Activated T-helper 2 cell treated with anti-CD3 and anti-CD28 coated beads, Interferon-gamma antibody, Interleukin-2, Interleukin-4, amounts not matched to agents 10 μg/mL and 5 μg/mL and 100 μg/mL, durations not matched to agents 14 hours and 24 hours and 36 hours (primary cell): ENCODE measurements at places on chromosomes 12 and 14.

DNA sequence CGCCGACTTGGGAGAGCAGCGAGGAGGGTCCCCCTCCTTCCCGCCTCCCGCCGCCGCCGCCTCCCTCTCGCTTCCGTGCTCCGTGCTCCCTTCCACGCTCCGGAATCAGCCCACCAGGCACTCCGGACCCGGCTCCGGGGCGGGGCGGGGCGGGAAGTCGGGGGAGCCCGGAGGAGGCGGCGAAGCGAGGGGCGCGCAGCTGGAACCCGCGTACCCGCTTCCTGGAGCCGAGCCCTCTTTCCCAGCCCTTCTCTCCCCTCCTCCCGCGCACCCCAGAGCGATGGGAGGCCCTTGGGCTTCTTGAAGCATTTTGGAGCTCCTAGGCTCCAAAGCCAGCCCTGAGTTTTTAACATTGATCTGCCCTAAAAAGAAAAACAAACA, at the start of gene SYNDIG1L:
TSS of gene SYNDIG1L (minus strand) at position 9 of the 381 bp plus-strand sequence. CDS start 16,466 bp downstream, outside the sequence.
- DNase-seq = no peak

DNA sequence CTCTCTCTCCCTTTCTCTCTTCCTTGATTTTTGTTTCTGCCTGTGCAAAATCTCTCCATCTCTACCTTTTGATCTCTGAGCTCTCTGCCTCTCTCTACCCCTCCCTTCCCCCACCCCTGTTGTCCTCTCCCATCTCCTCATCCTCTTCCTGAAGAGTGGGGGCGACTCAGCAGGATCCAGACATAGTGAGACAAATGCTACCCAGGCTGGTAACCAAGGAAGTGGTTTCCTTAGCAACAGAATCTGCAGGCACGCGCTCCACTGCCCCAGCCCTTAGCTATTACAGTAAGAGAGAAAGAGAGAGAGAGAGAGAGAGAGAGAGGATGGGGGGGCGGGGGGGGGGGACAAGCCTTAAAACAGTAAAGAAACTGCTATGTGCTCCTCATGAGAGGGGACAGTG, 85.6 kb downstream of the CMKLR1 start:
- no peak for DNase-seq

DNA sequence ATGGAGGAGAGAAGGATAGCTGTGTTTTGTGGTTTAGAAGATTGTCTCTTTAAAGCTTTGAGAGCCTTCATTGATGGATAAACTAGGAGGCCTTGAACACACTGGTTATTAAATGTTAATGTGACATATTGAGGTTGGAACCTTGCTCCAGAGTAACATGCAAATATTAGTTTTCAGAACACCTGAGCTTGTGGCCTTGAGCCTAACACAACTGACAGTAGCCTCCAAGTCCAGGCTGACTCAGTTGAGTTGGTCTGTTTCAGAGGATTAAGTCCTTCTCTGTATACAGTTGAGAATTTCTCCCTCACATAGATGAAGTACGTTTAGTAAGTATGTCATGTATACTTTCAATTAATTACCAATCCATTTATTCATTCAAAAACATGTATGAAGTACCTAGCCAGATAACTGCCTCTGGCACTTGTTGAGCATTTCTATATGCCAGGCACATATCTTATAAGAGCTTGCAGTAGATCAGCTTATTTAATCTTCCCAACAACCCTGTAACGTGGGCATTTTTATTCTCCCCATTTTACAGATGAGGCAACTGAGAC, 63.5 kb downstream of the ELK3 start:
- no peak for DNase-seq

DNA sequence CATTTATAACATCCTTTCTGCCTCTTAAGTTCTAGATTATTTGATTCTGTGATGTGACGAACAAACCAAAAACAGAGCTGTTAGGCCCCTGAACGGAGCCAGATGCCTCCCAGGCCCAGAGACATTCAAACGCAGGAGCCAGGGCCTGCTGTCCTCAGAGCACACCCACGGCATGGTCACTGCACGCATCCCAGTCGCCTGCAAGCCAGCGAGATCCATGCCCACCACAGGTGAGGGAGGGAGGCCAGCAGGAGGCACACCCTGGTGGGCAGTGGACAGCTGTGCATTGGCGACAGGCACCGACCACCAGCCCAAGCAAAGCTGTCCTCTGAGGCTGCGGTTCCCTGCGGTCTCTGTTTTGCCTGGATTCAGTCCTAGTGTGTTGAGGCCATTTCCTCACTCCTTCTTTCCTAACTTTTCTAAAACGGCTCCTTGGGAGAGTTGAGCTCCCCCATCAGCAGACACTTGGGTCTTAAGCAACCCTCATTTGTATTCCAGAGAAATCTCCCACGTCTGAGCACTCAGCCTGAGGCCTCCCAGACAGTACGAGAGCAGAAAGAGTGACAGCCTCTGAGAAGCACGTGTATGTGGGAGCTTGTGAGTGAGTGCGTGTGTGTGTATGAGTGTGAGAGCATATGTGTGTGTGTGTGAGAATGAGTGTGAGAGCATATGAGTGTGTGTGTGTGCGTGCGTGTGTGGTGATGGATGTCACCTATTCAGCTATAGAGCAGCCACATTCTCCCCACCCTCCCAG, 81.2 kb downstream of the CHGA start:
- DNase-seq = no peak

GRCh38 chr12:92942905-92943304, 13.8 kb upstream of the EEA1 start:
- DNase-seq = no peak

DNA sequence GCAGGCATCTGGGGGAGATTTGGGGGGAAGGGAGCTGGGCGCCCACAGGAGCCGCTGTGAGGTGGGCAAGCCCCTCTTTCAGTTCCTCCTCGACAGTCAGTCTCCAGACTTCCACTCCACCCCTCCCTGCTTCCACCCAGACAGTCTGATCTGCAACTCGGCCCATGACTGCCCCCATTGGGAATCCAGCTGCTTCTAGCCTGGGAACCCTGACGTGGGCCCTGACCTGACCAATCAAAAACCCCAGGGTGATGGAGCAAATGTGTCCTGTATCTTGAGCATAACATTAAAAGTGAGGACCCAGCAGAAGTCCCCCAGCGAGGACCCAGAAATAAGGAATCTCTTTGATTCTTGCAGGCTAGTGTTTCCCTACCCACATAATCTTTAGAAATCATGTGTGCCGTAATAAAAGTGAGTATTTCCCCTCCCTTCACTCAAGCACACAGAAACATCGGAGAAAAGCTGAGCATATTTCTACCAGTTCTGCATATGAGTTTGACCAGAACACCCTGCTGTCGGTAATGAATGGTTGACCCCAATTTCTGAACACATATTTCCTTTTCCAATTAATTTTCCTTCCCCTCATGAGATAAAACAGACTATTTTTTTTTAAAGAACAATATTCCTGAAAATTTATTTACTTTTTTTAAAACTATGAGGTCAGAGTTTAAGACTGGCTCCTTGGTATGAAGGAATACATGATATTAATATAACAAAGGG, 6.4 kb downstream of the SSH1 start:
- DNase-seq = no peak

- no peak for DNase-seq
Measured at GRCh38 chr14:72808564-72808963, 85.3 kb downstream of the DPF3 start.

DNA sequence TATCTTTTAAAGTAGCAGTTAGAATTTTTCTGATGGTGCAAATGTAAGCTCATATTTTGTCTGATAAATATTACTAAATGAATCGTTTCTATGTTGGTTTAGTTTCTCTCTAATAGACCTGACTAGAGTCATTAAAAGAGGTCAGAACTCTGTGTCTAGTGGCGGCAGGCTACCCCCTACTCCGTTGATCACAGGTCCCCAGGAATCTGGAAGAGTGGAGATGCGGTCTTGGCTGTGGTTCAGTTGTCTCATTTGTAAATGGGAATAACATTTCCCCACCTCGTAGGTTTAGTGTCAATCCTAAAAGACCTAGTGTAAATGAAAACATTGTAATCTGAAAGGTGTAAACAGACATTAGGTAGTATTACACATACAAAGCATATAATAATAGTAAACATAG, 4.7 kb upstream of the FOXJ2 start:
- DNase-seq = no peak

DNA sequence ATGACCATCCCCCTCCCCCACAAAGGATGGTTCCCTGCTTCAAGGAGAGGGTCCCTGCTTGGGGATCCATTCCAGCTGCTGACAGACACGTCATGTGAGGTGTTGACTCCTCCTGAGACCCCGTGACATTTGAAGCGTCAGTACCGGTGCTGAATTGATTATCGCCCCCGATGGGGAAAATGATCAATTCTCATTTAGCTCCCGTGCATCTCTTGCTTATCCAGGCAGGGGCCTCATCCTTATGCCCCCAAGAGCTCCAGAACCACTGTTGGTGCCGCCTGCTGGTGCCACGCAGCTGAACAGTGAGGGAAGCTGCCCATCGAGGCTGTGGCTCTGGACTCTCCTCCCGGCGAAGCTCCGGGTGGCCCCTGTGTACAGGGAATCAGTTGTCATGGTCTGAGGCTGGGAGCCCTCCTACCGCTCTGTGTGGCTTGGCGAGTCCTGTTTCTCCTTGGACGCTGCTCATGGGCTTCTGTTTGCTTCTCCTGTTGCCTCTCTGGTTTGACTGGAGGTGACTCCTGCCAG, 4.6 kb downstream of the KIF26A start:
- DNase-seq = no peak

DNA sequence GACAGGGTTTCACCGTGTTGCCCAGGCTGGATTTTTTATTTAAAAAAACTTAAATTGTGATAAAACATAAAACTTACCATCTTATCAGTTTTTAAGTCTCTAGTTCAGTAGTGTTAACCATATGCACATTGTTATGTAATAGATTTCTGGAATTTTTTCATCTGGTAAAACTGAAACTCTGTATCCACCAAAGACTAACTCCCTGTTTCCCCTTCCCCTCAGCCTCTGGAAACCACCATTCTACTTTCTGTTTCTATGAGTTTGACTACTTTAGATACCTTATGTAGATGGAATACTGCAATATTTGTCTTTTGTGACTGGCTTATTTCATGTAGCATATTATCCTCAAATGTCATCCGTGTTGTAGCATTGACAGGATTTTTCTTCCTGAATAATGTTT, 12.8 kb upstream of the PLEKHG3 start:
- DNase-seq = no peak

GRCh38 chr14:31792726-31793125, 231.5 kb downstream of the NUBPL start:
- DNase-seq = no peak

- DNase-seq = no peak
Measured at GRCh38 chr12:80316222-80316621, 127.8 kb upstream of the PTPRQ start.

GRCh38 chr14:24060984-24061913, 9.4 kb downstream of the CARMIL3 start:
- DNase-seq = no peak

DNA sequence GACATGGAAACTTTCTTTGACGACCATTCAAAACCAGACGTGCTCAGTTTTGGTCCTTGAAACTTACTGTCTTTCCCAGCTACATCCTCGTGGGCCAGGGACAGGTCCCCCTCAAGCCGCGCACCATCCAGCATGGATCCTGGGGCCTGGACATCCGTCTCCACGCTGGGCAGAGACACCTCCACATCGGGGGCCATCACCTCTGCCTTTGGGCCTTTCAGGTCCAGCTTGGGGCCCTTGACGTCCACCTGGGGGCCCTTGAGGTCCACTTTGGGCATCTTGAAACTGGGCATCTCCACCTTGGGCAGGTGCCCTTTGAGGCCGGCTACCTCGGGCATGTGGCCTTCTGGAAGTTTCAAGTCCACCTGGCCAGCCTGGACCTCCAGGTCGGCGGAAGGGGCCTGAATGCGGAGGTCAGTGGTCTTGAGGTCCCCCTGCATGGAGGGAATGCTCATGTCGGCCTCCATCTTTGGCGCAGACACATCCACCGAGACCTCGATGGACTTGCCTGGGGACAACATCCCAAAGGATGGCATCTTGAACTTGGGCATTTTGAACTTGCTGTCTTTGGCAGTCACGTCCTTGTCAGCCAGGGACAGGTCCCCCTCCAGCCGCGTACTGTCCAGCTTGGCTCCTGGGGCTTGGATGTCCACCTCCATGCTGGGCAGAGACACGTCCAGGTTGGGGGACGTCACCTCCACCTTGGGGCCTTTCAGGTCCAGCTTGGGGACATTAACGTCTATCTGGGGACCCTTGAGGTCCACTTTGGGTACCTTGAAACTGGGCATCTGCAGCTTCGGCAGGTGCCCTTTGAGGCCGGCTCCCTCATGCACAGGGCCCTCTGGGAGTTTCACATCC, 17.1 kb downstream of the PLD4 start:
- DNase-seq = no peak

DNA sequence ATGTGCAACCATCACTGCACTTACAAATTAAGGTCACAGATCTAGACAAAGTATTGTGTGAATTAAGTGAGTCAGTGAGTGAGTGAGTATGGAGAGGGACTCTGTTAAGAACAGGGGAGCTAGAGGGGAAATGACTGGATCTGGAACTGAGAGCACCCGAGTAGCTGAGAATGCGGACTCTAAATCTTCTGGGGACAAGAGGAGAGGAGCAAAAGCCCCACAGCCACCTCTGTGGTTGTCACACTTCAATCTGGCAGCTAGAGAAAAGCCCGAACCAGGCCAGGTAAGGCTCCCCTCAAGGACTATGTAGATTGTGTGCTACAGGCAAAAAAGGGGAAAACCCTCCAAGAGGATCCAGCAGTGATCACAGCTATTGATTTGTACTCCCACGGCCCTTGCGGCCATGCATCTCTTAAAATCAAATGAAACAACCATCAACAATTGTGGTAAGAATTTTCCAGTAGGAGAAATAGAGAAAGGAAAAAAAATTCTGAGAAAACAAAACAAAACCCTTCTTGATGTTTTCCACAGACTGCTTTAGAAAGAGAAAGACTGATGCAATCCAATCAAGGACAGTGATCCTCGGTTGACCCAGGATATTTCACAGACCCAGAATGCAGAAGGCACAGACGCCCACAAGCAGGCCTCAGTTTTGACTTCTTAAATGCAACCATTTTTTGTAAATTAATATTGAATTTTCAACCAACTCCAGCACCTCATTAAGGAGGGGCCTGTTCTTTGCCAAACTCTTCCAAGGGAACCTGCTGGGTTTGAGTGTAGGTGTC, 109.6 kb downstream of the SLC38A6 start:
- DNase-seq = no peak

DNA sequence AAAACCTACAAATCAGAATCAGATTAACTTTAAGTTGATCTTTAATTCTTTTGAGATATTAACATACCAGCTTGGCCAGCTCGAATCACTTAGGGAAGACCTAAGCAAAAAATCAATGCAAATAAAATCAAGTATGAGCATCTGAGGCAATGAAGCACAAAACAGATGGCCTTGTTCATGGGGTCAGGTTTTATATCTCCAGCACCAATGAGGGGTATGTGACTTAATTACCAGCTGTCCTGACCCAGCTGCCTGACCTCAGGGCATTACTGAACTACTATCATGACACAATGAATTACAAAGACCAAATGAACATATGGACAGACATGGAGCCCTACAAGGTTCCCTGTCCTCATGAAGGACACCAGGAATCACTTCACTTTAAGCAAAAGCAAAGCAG, 70.5 kb downstream of the FGD6 start:
- DNase-seq = no peak

- no peak for DNase-seq
Measured at GRCh38 chr12:124482567-124482893, 84.9 kb downstream of the NCOR2 start.

DNA sequence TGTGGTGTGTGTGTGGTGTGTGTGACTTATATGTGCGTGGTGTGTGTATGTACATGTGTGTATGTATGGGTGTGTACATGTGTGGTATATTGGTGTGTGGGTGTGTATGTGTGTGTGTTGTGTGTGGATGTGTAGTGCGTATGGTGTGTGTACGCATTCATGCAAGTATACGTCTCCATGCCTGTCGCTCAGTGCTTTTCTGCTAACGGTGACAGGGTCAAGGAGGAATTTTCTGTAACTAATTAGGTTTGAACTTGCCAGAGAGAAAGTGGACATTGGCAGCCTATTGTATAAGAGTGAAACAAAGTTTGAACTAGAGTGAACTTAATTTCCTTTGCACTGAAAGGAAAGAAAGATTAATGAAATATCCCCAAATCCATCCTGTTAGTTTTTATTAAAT, 120.9 kb upstream of the GSC start:
- no peak for DNase-seq
